CMK (cell line): ENCODE measurements at places on chromosomes 4 and X.

GRCh38 chr4:102868153-102868780 is 525 bp upstream of the CISD2 start:
- no peak for DNase-seq

DNA sequence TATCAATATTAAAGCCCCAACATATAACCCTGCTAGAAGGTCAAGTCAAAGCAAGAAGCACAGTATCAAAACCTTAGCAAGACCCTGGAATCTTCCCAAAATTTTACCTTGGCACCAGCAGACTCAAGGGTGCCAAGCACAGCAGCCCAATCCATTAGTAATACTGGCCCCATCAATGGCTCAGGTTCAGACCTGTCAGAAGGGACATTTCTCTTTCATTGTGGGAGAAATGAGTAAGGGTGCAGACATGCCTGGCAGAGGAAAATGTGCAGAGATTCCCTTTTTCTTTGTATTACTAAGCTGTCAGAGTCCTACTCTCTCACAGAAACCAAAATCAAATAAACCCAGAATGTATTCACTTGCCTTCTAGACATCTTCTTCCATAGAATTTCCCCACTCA is 203.9 kb downstream of the EVC2 start:
- DNase-seq: no peak

DNA sequence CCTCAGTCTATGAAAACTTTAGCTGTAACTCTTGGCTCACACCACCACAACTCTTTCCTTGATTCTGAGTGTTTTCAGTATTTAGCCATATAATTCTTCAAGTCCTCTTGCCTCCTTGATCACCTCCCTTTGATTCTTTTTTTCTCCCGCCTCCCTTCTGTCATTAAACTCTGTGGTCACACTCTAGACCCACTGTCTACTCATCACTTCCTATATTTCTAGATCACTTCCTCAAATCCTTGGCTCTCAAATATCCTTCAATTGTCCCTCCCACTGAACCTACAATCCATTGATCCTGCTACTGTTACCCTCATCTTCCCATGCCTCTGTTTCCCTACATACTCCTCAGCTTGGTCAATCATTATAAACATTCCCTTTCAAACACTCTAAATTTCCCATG is 12.4 kb upstream of the CXXC4 start:
- no peak for DNase-seq

DNA sequence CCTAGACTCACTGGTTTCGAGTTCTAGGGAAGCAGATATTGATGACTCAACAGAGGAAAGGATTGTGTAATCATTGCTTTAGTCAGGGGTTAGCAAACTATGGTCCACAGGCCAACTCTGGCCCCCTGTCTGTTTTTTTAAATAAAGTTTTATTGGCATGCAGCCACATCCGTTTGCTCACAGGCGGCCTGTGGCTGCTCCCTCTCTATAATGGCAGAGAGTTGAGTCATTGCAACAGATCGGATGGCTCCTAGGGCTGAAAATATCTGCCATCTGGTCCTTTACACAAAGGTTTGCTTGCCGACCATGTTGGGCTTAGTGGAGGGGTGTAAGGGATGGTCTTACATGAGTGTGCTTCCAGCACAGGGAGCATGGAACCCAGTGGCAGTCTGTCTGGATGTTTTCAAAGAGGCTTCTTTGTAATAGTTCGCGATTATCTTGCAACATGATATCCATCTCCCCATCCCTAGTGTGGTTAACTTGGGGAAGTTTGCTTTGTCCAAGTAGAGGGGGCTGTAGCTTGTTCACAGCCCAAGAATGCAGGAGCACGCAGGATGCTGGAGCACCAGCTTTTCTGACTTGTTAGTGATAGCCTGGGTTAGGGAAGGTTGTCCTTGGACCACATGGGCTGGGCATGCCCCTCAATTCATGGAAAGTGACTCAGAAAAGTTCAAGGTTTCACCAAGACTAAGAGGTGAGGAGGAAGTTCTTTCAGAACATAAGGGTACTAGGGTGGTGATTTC is 59.3 kb upstream of the CLDN34 start:
- no peak for DNase-seq

GRCh38 chr4:146842876-146843275 is 102.8 kb downstream of the TTC29 start:
- no peak for DNase-seq

DNA sequence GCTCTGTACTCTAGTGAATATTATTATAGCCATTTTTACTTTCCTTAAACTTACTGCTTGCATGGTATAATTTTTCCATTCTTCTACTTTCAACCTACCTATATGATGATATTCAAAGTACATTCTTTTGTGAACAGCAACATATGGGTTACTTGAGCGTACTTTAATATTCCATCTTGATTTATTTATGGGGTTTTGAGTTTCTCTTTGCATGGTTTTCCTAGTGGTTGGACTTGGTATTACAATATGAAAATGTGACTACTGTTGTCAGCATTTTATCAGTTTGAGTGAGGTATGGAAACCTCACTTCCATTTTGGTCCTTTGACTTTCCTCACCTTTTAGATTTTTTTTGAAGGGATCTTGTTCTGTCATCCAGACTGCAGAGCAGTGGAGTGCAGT is 35.9 kb downstream of the ADGRG4 start:
- no peak for DNase-seq

- DNase-seq: no peak
These were observed 286.8 kb upstream of the UGT8 start for GRCh38 chr4:114311787-114312186.

- DNase-seq: no peak
These were observed 78.3 kb downstream of the MAOA start for GRCh38 chrX:43734444-43734843.

- no peak for DNase-seq
These were observed 72.6 kb downstream of the GC start for GRCh38 chr4:71711044-71711984.

DNA sequence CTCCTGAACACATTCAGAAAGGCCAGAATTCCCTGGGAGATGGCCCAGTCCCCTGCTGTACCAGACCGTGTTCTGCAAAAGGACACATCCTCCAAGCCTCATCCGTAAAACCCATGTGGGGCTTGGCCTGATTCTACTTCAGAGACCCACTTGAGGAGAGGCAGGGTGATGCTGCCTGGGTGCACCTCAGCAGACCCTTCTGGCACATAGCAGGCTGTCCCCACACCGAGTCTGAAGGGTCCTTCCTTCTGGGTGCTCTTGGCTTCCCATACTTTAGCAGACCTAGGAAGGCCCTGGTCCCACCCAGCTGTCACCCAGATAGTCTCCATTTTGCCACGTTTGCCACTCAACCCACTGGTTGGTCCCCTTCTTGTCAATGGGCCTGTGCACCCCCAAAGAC is 270.1 kb upstream of the AGTR2 start:
- DNase-seq: no peak

DNA sequence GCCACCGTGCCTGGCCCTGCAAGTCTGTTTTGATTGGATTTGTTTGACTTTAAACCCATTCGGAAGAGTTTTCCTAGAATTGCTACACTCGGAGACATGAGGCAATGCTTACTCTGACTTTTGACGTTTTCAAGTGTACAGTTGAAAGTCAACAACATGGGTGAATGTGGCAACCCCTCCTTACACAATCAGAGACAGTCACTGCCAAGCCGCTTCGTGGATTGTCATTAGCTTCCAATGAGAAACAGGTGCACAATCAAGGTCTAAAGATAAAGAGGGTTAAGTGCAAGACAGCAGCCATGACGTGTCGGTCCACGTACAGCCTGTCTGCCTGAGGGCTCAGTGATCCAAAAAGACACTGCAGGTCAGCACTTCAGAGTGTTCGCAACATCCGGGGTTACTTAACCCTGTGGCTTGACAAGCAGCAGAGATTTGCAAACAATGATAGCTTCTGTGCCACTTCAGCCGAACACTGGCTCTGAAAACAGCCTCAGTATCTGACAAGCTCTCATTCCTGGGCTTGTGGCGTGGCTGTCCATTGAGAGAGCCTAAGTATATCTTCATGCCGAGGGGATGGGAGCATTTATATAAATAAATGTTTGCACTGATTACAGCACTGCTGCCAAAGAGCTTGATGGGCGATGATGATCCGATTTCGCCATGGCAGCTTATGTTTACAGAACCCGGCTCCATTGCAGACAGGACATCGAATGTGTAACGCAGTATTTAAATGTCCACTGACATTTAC is 180.0 kb downstream of the DHRSX start:
- DNase-seq: no peak

- DNase-seq: no peak
These were observed 145.1 kb upstream of the ARHGEF9 start for GRCh38 chrX:63930140-63930539.

DNA sequence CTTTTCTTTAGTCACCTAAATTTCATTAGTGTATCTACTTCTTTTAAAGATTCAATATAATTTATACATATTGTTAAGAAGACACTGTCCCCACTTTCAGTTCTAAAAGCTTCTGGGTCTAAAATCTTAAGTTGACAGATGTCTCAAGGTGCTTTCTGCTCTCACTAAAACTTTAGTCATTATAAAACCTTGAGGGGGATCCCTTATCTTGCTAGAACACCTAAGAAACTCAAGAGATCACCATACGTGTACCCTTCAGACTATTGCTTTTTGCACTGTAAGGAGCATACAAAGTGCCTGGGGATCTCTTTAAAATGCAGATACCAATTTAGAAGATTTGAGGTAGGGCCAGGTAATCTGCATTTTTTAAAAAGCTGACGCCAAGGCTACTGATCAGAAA is 30.1 kb downstream of the CYBB start:
- DNase-seq: no peak

GRCh38 chrX:124097116-124097515 is 135.6 kb downstream of the STAG2 start:
- no peak for DNase-seq
